ENCODE measurements at places on chromosomes 5 and 9.

DNA sequence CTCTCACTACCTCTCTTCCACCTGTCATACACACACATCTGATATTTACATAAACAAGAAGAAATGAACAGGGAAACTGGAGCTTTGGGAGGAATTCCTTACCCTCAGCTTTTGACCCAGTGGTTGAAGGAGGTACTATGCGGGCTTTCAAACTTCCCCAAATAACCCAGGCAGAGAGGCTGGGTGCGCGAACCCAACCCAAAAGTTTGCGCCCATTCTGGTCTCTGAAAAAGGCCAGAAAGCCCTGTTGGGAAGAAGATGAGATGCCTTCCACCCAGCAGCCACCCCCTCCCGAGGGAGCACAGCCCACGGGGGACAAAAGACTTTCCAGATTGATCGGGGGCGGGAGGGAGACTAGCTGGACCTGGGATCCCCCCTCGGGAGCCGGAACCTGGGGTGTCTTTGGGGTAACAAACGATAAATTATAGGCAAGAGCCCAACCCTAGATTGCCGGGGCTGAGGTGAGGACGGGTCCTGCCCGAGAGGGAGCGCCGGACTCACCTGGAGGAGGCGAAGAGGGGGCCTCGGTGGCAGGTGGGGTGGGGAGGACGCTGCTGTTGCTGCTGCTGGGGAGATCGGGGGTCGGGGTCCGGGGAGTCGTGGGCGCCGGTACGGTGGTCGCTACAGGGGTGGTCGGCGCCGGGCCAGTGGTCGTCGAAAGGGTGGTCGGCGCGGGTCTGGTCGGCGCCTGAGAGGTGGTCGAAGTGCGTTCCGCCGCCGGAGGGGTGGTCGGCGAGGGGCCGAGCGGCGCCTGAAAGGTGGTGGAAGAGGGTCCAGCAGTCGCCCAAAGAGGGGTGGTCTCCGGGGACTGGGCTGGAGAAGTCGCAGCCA is 798 bp downstream of the MEGF9 start:
- no peaks in the 10 kb centered on the region for H3K27me3 ChIP-seq
- DNase-seq = no peak
- H3K36me3 ChIP-seq = no peaks in the 10 kb centered on the region
- H3K4me1 ChIP-seq = peaks cover 22% of the 10 kb centered on the region
- H3K4me3 ChIP-seq = peak overlapping the region; percentile 96
- H3K27ac ChIP-seq = peak overlapping the region; percentile 86

- no peaks in the 10 kb centered on the region for H3K27me3 ChIP-seq
- H3K4me3 ChIP-seq = no peak overlapping the region
- H3K27ac ChIP-seq = no peak overlapping the region
- no peaks in the 10 kb centered on the region for H3K4me1 ChIP-seq
- peaks cover 8% of the 10 kb centered on the region for H3K36me3 ChIP-seq
- no peak for DNase-seq
Measured at GRCh38 chr5:154732212-154732611, 23.0 kb upstream of the LARP1 start.

- H3K36me3 ChIP-seq = no peaks in the 10 kb centered on the region
- peaks cover 33% of the 10 kb centered on the region for H3K27me3 ChIP-seq
- peak overlapping the region; percentile 95 for H3K27ac ChIP-seq
- peaks cover 34% of the 10 kb centered on the region for H3K4me1 ChIP-seq
Measured at GRCh38 chr9:127611603-127611898, 526 bp upstream of the STXBP1 start.

- H3K4me1 ChIP-seq = no peaks in the 10 kb centered on the region
- peaks cover 2% of the 10 kb centered on the region for H3K27me3 ChIP-seq
- no peak overlapping the region for H3K27ac ChIP-seq
- H3K36me3 ChIP-seq = no peaks in the 10 kb centered on the region
- H3K4me3 ChIP-seq = no peak overlapping the region
Measured at GRCh38 chr5:58795327-58795726, 212.5 kb downstream of the RAB3C start.

- no peaks in the 10 kb centered on the region for H3K4me1 ChIP-seq
- H3K4me3 ChIP-seq = no peak overlapping the region
Measured at GRCh38 chr5:8517456-8517855, 648.5 kb downstream of the MTRR start.

GRCh38 chr9:136178773-136179075 is 26.2 kb downstream of the LHX3 start:
- no peak overlapping the region for H3K27ac ChIP-seq
- no peak for DNase-seq
- no peaks in the 10 kb centered on the region for H3K36me3 ChIP-seq
- no peak overlapping the region for H3K4me3 ChIP-seq

DNA sequence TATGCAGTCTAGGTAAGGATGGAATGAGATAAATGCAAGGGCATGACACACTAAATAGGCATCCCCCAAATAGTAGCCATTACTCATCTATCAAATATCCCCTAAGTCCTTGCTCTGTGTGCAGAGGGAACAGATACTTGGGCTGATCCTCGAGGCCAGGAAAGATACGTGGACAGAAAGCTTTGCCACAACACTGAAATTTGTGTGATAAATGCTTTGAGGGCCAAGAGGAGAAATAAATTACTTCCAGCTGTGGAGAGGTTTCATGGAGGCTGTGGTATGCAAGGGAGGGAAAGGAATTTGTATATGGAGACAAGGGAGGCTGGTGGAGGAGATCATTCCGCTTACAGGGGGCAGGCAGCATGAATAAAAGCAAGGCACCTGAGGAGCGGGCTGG is 18.5 kb downstream of the ATOX1 start:
- no peaks in the 10 kb centered on the region for H3K36me3 ChIP-seq
- H3K27me3 ChIP-seq = no peaks in the 10 kb centered on the region
- H3K27ac ChIP-seq = no peak overlapping the region
- peaks cover 5% of the 10 kb centered on the region for H3K4me1 ChIP-seq

DNA sequence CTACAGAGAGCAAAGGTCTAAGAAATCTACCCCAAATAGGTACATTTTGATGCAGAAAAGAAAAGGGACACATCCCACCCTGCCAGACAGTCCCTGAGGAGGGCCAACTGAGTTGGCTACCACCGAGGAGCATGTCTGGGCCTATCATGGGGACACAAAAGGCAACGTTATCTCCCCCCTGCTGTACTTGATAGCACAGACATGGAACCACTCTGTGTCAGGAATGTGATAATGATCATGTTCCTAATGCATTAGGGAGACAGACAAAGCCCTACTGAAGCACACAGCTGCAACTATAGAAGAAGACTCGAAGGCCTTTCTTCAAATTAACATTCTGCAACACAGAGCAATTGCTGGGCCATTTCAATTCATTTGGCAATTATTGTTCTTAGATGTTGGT is 84.5 kb downstream of the ENC1 start:
- no peak overlapping the region for H3K4me3 ChIP-seq
- no peaks in the 10 kb centered on the region for H3K36me3 ChIP-seq
- no peaks in the 10 kb centered on the region for H3K4me1 ChIP-seq
- no peak for DNase-seq

- H3K4me3 ChIP-seq = no peak overlapping the region
- H3K4me1 ChIP-seq = no peaks in the 10 kb centered on the region
- H3K27ac ChIP-seq = no peak overlapping the region
- H3K36me3 ChIP-seq = no peaks in the 10 kb centered on the region
Measured at GRCh38 chr5:175392236-175392635, 51.7 kb downstream of the DRD1 start.

DNA sequence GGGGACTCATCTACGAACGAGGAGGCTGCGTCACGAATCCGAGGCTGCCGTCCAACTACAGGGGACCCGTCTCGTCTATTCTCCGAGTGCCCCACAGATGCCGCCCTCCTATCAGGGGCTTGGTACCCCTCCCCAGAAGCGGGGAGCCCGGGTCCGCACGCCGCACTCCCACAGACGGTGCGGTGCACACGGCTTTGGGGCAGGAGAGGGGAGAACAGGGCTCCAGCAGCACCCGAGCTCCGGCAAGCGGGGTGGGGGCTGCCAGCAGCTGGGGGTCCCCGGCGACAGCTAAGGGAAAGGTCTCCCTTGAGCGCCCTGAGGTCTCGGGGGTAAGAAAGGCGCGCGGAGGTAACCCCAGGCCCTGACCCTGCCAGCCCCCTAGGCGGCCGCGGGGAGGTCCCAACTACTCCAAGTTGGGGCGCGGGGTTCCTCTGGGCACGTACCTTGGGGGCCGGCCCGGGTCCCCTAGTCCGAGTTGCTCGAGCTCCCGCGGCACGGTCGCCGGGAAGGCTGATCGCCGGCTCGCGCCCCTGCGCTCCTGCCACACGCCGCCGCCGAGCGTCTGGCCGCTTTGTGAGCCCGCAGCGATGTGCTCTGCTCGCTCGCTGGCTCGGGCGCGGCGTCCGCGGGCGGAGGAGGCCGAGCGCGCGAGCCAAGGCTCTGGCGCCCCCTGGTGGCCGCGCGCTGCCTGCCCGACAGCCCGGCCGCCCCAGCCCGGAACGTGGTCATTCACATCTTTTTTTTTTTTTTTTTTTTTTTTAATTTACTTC is at the start of gene SPOCK1:
Gene SPOCK1 (minus strand): TSS at position 591 of the 770 bp plus-strand sequence.
- H3K36me3 ChIP-seq = no peaks in the 10 kb centered on the region
- no peak within 1 kb of the TSS for H3K4me3 ChIP-seq
- DNase-seq = peak; percentile 12
- peaks cover 12% of the 10 kb centered on the region for H3K27me3 ChIP-seq
- peaks cover 4% of the 10 kb centered on the region for H3K4me1 ChIP-seq
- no peak within 1 kb of the TSS for H3K27ac ChIP-seq

- H3K36me3 ChIP-seq = no peaks in the 10 kb centered on the region
- no peak overlapping the region for H3K27ac ChIP-seq
- H3K27me3 ChIP-seq = peaks cover 2% of the 10 kb centered on the region
- H3K4me1 ChIP-seq = no peaks in the 10 kb centered on the region
Measured at GRCh38 chr5:102670224-102670836, 84.8 kb upstream of the PAM start.

DNA sequence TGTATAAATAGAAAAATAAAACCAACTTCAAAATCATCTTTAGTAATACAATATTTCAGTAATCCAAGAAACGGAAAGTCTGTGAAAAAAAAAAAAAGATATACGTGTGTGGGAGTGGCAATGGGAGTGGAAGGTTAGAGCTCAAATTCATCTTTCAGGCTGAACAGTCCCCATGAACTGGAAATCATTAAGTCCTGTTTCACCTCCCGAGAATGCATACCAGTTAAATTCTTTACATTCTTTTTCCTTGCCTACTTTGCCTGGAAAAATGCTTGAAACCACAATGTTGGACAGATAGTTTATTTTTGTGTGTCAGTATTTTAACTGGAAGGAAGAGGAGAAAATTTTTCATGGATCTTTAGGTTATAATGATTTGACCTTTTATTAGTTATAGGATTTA is 166.8 kb downstream of the MUSK start:
- H3K27me3 ChIP-seq = no peaks in the 10 kb centered on the region
- H3K36me3 ChIP-seq = peaks cover 2% of the 10 kb centered on the region
- H3K4me3 ChIP-seq = no peak overlapping the region
- DNase-seq = no peak
- H3K4me1 ChIP-seq = no peaks in the 10 kb centered on the region

DNA sequence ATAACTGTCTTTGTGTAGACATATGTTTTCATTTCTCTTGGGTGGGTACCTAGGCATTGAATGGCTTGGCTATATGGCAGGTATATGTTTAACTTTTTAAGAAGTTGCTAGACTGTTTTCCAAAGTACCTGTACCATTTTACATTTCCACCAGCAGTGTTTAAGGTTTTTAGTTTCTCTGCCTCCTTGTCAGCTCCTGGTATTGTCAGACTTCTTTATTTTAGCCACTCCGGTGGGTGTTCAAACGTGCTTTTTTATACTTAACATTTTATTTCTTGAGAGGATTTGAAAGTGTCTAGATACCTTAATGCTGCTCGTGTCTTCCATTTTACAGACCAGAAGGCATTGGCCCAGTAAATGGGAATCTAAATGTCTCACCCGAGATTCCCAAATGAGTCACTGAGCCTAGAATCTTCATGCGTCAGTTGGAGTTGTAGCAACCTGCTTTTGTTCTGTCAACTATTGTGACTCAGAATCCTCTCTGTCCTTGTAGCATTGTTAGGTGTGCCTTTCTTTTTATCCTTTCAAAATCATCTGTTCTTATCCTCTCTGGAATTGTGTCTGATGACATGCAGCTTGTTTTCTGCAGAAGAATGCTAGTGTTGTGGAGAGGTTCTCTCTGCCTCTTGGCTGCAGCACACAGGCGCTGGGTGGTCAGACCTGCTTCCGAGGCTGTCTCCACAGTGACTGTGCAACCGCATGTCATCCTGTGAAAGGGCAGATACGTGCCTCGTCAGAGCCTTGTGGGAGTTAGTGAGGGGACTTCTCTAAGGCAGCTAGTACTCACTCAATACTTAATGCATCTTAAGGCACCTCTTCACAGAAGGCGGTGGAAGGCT is 291.8 kb downstream of the AOPEP start:
- H3K4me3 ChIP-seq = no peak overlapping the region
- DNase-seq = no peak
- H3K27me3 ChIP-seq = no peaks in the 10 kb centered on the region
- H3K27ac ChIP-seq = no peak overlapping the region

DNA sequence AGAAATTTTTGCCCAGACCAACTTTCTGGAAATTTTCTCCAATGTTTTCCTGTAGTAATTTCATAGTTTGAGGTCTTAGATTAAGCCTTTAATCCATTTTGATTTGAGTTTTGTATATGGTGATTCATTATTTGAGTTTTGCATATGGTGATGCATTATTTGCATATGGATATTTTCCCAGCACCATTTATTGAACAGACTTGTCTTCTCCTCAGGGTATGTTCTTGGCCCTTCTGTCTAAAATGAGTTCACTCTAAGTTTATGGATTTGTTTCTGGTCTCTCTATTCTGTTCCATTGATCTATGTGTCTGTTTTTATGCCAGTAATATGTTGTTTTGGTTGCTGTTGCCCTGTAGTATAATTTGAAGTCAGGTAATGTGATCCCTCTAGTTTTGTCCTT is 139.3 kb downstream of the SLC25A46 start:
- DNase-seq = no peak
- no peak overlapping the region for H3K27ac ChIP-seq
- H3K4me3 ChIP-seq = no peak overlapping the region
- H3K36me3 ChIP-seq = no peaks in the 10 kb centered on the region

DNA sequence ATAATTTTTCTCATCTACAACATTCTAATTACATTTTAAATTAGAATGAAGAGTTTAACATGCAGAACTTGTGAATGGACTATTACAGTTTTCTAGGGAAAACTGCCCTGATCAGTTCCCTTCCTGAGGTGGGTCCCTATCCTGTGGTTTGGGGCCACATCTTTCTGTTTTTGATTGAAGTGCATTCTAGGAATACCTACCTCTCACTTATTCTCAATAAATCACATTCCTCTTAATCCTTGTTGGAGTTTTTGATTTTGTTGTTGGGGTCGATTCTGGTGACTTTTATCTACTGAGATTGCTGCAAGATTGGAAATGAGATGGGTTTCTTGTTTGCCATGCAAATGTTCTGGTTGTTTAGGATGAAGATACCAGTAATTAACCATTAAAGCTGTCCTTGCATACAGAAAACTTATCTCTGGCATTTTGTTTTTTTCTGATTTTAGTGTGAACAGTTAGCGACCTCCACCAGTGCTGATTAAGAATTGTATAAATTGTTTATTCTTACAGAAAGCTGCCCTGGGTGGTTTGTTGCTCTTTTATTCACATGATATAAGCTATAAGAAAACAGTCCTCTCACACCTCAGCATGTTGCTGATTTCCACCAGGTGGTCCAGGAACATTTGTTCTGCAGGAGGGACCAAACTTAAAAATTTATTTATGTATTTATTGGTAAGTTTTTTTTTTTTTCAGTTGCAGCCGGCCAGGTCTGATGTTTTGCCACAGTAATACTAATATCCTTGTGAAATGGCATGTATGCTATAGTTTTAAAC is 269.9 kb downstream of the FANCC start:
- no peaks in the 10 kb centered on the region for H3K36me3 ChIP-seq
- peaks cover 34% of the 10 kb centered on the region for H3K27me3 ChIP-seq
- H3K27ac ChIP-seq = no peak overlapping the region
- no peaks in the 10 kb centered on the region for H3K4me1 ChIP-seq
- peak overlapping the region; percentile 82 for H3K4me3 ChIP-seq

Measured in naive thymus-derived CD8-positive, alpha-beta T cell (primary cell).